ENCODE measurements at places on chromosomes 11 and 22.

- DNase-seq: peak; percentile 55
Measured at GRCh38 chr11:90229791-90230190, 6.9 kb upstream of the CHORDC1 start.

DNA sequence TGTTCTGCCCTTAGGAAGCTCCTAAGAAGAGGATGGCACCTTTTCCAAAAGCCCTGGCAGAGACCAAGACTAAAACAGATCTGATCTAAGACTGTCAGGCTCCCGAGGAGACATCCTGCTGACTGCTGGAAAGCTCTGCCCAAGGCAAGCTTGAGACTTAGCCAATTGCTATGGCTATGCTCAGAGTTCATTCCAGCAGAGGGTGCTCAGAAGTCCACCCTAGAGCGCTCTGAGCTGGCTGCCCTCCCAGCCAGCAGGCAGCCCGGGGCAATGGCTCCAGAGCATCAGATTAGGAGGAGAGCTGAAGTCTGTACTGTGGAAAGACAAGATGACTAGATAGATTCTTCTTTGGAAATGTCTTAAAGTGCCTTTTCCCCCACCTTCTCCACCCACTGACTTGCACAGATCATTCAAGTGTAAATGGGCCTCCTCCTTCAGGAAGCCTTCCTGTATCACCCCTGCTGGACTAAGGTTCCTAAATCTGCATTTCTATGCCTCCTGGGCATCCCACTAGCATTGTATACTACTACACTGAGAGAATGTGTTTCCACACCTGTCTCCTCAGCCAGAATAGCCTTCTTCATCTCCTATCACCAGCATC, 23.4 kb downstream of the LRRC55 start:
- DNase-seq: peak; percentile 55

DNA sequence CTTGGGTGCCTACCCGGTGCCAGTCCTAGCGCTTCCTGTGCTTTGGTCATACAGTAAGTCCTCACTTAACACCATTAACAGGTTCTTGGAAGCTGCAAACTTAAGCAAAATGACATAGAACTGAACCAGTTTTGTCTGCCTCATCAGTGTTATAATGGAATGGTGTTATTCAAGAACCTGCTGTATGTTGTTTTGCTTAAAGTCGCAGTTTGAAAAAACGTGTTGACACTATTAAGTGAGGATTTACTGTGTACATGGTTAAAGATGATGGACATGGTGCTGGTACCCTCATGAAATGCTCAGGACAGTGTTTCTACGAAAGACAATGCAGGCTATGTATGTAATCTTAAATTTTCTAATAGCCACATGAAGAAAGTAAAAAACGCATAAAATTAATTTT, 41.3 kb downstream of the PPP6R3 start:
- no peak for DNase-seq

DNA sequence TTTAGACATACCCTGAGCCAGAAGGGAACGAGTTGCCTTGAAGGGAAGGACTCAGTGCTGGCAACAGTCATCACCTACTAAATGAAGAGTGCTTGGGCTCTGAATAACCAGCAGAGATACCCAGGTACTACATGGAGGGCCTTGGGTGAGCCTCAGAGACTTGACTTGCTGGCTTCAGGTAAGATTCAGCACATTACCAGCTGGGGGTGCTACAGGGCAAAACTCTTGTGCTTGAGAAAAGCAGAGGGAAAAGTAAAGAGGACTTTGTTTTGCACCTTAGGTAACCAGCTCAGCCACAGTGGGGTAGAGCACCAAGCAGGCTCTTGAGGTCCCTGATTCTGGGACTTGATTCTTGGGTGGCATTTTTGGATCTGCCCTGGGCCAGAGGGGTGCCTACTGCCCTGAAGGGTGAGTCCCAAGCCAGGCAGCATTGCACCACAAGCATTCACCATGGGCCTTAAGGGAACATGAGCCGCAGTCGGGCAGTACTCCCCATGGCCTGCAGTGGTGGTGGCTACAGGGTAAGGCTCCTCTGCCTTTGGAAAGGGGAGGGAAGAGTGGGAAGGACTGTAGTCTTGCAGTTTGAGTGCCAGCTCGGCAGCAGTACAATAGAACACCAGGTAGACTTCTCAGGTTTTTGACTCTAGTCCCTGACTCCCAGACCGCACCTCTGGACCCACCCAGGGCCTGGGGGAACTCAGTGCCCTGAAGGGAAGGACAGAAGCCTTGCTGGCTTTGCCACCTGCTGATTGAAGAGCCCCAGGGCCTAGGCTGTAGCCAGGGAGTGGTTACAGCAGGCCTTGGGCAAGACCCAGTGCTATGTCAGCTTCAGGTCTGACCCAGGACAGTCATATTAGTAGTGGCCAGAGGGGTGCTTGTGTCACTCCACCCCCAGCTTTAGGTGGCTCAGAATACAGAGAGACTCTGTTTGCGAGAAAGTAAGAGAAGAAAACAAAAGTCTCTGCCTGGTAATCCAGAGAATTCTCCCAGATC, 22.7 kb upstream of the PLEKHA7 start:
- DNase-seq: no peak

- DNase-seq: no peak
Measured at GRCh38 chr11:40099426-40100161, 1359.9 kb downstream of the LRRC4C start.

- no peak for DNase-seq
Measured at GRCh38 chr11:117641008-117641915, 155.8 kb downstream of the DSCAML1 start.

Measured in foreskin keratinocyte (primary cell).